Activated CD4-positive, alpha-beta T cell treated with anti-CD3 and anti-CD28 coated beads for 48 hours (primary cell): ENCODE measurements at places on chromosomes 2 and 18.

DNA sequence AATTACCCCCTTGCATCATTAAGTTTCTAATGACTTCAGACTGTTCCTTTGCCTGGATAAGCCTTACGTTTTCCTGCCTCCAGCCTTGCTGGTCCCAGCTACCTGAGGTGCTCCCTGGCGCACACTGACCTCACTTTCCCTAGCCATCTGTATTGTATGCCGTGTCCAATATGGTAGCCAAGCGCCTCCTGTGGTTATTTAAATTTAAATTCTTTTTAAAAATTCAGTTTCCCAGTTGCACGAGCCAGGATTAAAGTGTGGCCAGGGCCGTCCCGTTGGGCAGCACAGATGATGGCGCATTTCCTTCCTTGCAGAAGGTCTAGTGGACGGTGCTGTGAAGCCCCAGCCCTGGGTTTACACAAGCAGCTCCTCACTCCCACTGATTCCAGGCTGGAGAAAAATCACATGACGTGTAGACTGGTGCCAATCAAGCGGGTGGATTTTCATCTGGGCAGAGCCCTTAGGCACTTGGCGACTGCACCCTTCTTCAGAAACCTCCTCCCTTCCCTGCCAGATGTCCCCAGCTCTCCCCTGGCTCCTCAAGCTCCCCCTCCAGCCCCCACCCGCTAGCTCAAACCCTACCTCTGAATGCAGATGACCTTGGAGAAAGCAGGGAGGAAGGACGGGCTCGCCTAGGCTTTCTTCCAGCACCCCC lies 33.9 kb downstream of the ACKR3 start:
- no peak for DNase-seq

- DNase-seq = peak; percentile 69
These were observed at the start of gene SNTG2 for GRCh38 chr2:950080-950966. Gene SNTG2 (plus strand): TSS chr2:950849. CDS start chr2:950997, 148 bp downstream.

GRCh38 chr2:196413821-196414274 lies 225.7 kb upstream of the CCDC150 start:
- no peak for DNase-seq

- DNase-seq = no peak
These were observed 15.1 kb downstream of the SPTBN1 start for GRCh38 chr2:54471221-54471711.
